ENCODE measurements at places on chromosomes 6 and 20.

GRCh38 chr20:48308232-48308781 lies 519.5 kb downstream of the PREX1 start:
- no peak for DNase-seq

GRCh38 chr20:40578961-40579360 lies 110.1 kb downstream of the MAFB start:
- DNase-seq = no peak

DNA sequence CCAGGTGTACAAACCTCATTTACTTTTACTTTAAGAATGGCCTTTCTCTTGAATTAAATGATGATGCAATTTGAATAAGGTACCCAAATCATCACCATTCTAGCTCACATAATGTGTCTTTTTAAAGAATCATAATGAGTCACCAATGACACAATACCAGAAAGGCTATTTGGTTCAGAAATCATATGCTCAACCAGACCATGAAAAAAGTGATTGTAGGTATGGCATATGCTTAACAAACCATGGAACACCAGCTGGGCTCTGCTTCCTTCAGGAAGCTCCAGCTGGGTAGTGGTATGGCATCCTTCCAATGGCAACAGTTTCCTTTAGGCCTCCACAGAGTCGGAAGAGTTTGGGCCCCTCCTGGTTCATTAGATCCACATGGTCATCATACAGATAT lies 128.2 kb downstream of the FRK start:
- no peak for DNase-seq

DNA sequence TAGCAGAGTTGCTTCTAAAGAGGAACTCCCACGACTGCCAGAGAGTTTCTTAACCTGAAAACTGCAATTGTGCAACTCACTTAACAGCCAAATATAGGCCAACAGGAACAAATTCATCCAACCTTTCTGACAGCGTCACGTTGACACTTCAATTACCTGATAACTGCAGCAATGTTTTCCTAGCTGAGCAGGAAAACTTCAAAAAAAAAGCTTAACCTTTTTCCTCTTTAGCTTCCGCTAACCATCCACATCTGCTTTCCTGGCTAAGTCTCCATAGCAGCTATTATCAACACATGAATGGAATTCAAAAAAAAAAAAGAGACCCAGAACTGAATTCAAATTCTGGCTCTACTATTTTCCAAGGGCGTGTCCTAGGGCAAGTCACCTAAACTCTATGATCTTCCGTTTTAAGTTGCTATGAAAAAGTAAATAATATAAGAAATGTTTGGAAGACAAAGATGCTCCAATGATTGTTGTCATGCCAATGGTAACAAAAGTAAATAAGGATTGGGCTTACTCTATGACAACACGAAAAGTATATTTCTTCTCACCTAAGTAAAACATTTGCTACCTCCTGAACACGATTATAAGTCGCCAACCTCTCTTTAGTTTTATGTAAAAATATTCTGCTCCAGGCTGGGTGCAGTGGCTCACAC lies 524.6 kb upstream of the JARID2 start:
- DNase-seq = peak; percentile 56

GRCh38 chr20:4613718-4614620 lies 107.7 kb upstream of the PRND start:
- no peak for DNase-seq

DNA sequence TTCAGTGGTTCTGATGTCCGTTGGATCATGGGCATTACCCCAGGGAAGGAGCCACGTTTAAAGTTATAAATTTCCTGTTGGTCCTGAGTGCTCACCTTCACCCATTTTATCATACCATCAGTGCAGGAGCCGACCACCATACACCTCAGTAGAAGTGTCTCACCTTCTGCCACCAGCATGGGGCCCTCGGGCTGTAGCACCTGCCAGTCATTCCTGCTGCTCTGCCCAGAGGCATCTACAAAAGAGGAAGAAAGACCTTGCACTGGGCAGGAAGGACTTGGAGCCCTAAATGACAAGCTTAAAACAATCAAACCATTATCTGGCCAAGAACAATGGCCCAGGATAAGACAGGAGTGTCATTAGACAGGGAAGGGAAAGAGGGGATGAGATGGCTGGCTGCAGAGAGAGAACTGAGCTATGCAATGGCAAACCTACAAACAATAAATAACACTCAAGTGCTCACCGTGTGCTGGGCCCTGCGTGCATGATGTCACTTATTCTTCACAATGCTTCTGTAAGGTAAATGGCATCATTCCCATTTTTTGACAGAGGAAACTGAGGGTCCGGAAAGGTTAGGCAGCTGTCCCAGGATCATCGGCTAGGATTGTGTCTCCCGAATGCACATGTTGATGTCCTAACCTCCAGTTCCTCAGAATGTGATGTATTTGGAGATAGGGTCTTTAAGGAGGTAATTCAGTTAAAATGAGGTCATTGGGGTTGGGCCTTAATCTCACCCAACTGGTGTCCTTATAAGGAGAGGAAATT lies 11.2 kb downstream of the SIRPB2 start:
- no peak for DNase-seq

GRCh38 chr20:59802018-59802417 lies 131.4 kb downstream of the SYCP2 start:
- DNase-seq = no peak

- no peak for DNase-seq
These were observed 88.0 kb upstream of the SOX4 start for GRCh38 chr6:21505574-21505990.

DNA sequence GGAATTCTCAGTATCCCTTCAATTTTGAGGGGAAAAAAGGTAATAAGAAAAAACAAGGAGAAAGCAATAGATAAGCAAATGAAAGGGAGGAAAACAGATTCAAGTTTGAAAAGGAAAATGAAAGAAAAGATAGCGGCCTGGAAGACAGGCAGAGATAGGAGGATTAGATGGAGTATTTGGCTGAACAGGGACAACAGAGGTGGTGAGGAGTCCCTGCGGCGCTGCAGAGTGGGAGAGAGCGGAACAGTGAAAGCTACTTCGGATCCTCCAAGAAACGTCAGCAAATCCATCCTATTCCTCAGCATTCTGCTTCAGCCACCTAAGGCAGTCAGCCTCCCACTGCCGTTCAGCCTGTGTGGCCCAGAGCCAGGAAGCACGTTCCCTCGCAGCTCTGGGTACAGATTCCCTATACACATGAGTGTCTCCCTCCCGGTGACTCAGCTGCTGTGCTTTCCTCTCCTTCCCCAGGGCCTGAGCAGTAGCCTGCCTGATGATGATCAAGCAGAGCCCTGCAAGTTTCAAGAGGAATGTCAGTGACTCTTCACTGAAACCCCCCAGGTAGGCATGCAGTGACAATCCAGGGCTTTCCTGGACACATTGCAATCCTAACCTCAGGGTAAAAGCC lies 43.4 kb upstream of the CDYL start:
- peak; percentile 84 for DNase-seq

- DNase-seq = peak; percentile 7
These were observed 39.8 kb upstream of the HBS1L start for GRCh38 chr6:135094403-135094821.

GRCh38 chr6:16360365-16360764 lies 122.0 kb downstream of the GMPR start:
- DNase-seq = no peak

DNA sequence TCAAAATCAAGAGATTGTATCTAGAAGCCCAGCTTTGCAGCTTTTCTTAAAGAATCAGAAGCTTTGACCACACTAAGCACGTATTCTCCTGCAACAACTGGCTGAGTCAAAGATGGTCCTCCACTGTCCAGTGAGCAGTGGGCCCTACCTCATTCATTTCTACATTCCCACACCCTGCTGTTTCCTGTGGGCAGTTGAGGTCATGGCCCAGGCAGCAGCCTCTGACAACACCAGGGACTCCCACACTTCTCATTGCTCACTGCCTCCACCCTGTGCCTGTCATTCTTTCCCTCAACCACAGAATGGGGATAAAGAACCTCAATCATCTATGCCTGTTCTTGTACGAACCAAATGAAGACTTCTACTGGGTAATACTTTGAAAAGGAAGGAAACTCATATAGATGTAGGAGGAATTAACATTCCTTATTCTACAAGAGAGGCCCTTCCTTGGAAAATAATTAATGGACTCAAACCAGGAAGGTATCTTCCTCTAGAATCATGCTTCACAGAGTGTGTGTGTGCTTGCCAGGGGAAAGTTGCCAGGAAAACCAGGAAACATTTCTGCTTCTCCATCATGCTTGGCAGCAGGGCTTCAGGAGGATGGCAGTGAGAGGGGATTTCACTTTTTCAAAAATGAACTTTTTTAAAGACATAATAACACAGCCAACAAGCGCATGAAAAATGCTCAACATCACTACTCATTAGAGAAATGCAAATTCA lies 191.7 kb upstream of the RIN2 start:
- peak; percentile 12 for DNase-seq

- DNase-seq = no peak
These were observed 12.8 kb downstream of the SNAI1 start for GRCh38 chr20:49995586-49995985.

DNA sequence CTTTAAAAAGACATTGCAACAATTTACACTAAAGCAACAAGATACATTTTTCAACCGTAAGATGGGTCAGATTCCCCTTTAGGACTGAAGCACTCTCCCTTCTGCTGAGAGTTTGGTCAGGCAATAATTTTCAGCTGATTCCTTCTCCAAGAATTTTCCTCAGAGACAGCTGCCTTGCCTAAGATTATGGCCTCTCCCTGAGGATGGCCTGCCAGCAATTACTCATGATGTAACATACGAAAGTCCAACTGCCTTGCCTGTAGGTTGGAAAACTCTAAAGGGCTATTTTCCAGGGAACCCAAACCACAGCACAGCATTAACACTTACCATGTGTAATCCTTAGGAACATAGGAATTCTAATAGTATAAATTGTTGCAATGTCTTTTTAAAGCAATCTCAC lies 229.1 kb upstream of the FLRT3 start:
- peak; percentile 62 for DNase-seq

DNA sequence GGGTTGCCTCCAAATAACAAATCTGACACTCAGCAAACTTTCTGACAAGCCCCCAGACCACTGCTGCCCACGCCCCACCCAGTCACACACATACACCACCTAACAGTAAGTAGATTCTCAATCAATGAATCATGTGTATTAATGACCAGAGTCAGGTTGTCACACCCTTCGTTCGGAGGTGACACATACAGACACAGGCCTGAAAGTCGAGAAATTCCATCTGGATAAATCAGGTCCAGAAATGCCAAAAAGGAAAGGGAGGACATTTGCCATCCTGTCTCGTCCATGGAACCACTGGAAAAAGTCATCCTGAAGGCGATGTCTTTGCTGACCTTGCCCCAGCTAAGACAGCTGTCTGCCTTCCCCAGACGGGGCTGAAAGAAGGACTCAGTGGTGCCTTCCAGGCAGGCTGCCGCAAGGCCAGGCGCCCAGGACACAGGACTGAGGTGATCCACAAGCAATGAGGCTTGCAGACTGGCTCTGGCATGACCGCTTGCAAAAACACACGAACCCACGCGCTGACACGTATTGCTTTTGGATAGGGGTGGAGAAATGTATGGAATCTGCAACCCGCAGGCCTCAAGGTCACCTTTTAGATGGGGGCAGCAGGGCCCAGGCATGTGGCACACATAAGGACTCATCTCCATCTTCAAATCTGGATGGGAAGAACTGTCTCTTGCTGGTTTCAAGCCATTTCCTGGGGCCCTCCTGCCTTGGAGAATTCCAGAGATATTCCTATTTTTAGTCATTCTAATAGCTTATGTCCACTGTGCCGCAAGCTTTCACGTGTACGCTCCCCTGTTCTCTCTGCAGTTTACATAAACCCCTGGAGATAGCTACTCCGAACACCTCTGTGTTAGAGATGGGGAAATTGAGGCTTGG lies 9.0 kb downstream of the NFATC2 start:
- no peak for DNase-seq

GRCh38 chr6:35427851-35428321 lies 24.3 kb upstream of the FANCE start:
- DNase-seq = peak; percentile 78

GRCh38 chr6:43803783-43804549 lies 34.0 kb downstream of the VEGFA start:
- DNase-seq = peak; percentile 34

GRCh38 chr6:145722190-145722589 lies 13.1 kb downstream of the EPM2A start:
- DNase-seq = no peak

DNA sequence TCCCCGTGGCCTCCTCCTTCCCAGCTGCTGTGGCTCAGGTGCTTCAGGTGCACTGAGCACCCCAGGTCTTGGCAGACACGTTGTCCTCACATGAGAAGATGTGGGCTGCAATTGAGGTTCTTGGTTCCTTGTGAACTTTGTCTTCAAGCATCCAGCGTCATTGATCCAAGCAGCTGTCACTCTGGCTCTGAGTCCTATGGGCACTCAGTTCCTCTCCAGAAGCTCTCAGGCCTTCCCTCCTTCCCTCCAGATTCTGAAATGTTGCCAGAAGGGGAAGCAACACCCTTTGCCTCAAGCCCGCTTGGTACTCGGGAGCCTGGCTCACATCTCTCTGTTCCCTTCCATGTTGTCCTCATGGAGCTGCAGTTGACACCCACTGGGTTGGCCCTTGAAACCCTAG lies 8.4 kb upstream of the MRGBP start:
- DNase-seq = no peak

- no peak for DNase-seq
These were observed 67.8 kb upstream of the ANKEF1 start for GRCh38 chr20:9966966-9967365.

GRCh38 chr6:40735521-40735920 lies 148.4 kb upstream of the LRFN2 start:
- DNase-seq = no peak

GRCh38 chr6:36671687-36672375 lies 6.7 kb upstream of the CDKN1A start:
- peak; percentile 49 for DNase-seq

- no peak for DNase-seq
These were observed 42.8 kb upstream of the STMND1 start for GRCh38 chr6:17059022-17059421.

GRCh38 chr6:159103396-159104162 lies 58.8 kb upstream of the TAGAP start:
- DNase-seq = no peak

DNA sequence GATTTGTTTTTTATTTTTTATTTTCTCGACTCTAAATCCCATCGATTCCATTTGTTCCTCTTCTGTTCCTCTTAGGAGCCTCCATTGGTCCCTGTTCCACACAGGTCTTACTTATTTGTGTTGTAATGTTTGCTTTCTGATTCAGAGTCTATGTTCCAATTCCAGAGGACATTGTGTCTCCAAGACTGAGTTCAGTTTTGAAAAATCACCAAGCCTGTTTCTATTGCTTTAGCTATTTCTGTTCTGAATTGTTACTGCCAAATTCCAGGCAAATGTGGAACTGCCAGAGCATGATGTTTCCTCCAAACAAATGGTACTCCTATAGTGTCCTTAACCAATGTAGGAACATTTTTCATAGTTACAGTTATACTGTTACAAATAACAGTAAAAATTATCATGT lies 270.9 kb upstream of the SPTLC3 start:
- no peak for DNase-seq
